SIG-M5 (cell line): ENCODE measurements at places on chromosomes 13 and 19.

- DNase-seq: no peak
Measured at GRCh38 chr13:98325724-98326123, 148.7 kb upstream of the RNF113B start.

DNA sequence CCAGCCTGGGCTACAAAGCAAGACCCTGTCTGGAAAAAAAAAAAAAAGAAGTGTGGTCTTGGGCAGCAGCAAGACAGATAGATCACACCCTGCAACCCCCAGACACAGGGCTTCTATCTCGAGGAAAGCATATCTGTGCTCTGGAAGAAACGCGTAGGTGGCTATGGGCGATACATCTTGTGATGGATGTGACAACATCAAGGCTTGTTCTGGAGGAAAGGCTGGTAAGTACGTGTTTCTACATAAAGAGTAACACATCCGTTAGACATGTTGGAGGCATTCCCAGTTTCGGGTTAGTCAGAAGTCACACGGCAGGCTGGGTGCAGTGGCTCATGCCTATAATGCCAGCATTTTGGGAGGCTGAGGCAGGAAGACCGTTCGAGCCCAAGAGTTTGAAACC is 6.6 kb upstream of the DHDH start:
- no peak for DNase-seq

DNA sequence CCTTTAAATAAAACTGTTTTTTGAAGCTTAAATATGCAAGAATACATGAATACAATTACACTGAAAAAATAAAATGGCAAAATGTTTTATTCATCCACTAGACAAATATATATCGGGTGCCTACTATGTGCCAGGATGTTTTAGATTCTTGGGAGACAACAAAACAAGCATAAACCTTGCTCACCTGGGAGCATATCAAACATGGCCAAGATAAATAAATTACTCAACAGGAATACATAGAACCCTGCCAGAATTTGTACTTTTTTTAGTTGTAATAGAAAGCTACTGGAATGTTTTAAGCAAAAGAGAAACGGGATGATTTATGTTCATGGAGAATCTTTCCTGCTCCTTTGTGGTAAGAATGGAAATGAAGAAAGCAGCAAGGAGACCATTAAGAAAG is 2358.5 kb upstream of the PCDH20 start:
- DNase-seq: no peak

GRCh38 chr19:13623716-13624710 is 117.7 kb upstream of the CACNA1A start:
- no peak for DNase-seq

GRCh38 chr13:77544355-77544754 is 8.8 kb downstream of the SCEL start:
- no peak for DNase-seq

DNA sequence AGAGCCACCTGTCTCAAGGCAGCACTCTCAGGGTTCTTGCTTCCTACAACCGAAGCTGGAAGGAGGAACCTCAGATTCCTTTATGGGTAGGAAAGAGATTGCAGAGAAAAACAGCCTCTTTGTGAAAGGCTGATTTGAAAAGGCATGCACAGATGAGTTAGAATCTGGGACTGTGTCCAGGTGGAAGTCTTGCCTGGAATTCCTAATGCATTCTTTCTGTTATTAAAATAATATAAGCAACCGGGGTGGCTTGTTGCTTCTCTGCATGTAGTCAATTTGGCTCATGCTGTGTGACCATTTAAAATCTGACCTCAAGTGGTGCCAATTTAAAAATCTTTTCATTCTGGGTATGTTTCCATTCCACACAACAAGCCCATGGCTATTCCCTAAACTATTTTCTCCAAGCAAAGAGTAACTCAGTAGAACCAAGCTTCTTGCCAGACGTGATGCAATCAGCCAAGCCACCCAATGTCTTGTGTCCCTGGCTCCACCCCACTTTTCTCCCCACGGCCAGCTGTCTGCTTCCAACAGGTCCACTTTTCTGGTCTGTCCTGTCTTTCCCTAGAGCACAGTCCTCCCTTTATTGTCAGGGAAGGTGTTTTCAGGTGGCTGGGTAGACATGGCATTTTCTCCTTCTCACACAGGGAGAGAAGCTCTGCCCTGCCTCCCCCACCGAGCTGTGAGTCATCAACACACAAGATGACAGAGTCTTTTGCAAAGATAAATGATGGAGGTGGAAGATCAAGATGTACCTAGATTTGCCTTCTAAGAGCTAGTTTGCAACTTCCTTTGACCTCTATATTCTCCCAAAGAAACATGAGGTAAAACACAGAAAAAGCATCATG is 394.3 kb downstream of the FOXO1 start:
- no peak for DNase-seq

DNA sequence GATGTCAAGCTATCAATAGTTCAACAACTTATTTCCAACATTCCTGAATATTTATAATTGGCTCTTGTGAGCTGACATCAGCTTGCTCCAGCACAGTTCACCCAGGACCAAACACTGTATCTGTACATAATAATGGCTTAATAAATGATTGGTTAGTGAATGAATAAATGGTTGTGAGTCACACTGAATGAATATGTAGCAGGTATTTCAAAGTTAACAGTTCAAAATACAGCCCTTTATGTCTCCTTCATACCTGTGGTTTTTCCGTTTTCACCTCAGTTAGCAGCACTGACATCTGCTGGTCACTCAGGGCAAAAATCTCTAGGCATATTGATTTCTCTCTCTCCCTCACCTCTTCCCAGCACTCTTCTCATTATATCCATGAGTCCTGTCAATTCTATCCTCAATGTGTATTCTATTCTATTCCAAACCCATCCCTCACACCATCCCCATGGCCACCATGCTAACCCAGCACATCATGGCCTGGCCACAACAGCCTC is 76.3 kb downstream of the PEG3 start:
- DNase-seq: no peak

GRCh38 chr19:37997911-37998344 is 90.9 kb downstream of the SIPA1L3 start:
- DNase-seq: no peak

- no peak for DNase-seq
Measured at GRCh38 chr13:111482126-111482525, 161.7 kb downstream of the TEX29 start.

- DNase-seq: no peak
Measured at GRCh38 chr13:105107781-105108180, 1427.7 kb downstream of the EFNB2 start.

DNA sequence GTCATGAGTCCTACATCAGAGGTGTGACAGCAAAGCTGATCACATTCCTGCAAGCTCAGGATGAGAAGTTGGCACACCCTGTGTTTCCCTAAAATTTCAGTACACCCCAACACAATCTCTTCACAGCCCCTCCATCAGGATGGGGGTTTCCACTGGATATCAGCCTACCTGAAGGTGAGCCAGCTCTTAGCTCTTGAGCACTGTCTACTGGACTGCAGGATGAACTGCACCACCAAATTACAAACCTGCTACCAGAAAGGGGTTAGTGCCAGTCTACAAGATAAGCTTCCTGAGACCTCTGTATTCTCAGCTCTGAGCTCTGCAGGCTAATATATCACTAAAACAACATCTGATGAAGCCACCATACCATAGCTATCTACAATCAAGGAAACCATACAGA is 1616.2 kb upstream of the SPRY2 start:
- no peak for DNase-seq

DNA sequence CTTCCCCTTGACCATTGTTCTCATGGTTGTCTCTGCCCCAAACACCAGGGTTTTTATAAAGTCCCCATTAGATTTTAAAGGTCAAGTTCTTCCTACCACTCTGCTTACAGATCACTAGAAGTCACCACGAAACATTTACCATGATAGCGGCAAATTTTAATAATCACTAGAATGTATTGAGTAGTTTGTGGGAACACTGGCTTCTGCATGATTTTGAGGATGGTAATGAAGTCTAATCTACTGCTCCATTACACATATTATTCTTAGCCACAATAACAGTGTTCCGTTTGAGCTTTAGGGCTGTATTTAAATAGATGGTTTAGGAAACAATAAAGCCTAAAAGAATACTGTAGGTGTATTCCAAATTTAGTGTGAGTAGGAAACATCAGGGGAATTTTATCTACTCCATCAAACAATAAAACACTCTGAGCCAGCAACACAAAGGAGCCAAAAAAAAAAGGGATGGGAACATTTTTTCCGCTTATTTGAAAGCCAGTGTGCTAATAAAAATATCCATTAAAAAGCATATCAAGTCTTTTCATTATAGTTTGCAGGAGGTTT is 49.7 kb downstream of the KLF12 start:
- DNase-seq: no peak

DNA sequence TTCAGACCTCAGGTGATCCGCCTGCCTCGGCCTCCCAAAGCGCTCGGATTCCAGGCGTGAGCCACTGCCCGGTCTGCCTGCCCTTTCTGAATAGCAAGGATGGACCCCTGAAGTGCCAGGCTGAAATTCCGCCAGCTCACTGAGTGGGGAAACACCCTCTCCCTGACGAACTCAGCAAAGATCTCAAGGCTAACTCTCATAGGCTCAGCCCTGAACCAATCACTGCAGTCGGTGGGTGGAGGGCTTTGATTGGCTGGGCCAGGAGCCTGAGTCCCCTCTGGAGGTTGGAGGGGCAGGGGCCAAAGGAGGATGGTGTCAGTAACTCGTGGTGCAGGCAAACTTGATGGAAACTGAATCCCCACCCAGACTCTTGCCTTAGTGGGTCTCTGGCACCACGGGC is 11.2 kb upstream of the COMP start:
- no peak for DNase-seq
